ENCODE measurements at places on chromosomes 4 and X.

DNA sequence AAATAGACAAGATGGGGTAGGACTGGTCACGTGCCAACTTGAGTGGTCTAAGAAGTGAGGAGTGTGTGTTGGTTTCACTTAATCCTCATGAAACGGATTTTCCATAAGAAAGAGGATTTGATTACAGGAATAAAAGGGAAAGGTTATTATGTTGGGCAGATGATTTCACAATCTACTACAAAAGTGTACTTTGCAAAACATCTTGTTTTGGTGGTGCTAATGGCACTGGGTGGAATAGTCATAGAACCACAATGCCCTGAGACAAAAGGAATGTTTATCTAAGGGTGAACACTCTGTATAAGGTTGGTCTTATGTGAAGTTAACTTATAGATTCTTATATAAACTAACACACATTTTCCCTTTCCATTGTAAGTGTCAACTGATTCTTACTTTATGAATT is 45.6 kb downstream of the GLUD2 start:
- no peak for DNase-seq

- no peak for DNase-seq
These were observed 99.1 kb downstream of the NHSL2 start for GRCh38 chrX:72009731-72010130.

DNA sequence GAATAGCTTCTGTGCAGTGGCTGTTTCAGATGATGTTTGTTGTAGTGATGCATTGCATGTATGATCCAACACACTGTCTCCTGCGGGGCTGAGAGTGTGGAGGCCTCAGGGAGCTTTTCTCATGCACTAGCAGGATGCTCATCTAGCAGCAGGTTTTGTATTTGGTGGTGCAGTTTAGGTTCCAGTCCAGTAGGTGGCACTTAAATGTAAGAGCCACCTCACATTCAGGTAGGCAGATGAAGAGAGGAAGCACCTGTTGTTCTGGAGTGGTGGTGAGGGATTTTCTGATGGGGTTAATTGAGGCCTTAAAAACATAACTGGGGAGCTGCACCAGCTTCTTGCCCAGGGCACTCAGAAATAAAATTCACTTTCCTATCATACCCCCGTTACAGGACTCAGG is 300.9 kb downstream of the SPIN4 start:
- no peak for DNase-seq

DNA sequence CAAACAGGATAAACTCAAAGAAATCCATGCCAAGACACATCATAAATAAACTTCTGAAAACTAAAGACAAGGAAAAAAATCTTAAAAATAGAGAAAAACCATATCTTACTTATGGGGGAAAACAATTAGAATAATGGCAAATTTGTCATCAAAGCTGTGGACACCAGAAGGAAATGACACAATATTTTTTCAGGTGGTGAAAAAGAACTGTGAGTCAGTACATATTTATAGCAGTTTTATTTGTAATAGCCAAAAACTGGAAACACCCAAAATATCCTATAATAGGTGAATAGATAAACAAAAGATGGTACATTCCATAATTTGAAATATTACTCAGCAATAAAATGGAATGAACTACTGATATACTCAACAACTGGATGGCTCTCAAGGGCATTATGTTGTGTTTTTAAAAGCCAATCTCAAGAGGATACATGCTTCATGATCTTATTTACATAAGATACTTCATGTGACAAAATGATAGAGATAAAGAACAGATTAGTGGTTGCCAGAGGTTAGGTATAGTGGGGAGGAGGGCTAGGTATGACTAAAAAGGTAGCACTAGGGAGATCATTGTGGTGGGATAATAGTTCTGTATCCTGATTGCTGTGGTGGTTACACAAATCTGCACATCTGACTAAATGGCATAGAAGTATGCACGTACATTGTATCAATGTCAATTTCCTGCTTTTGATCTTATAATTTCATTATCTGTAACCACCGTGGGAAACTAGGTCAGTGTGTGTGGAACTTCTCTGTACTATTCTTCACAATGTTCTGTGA is 191.9 kb downstream of the PPP1R2C start:
- no peak for DNase-seq

GRCh38 chr4:131509521-131509920 is 1639.6 kb upstream of the PCDH10 start:
- no peak for DNase-seq

Measured in hepatocyte (in vitro differentiated cells).